ENCODE measurements at places on chromosomes 6 and 20. TPM values are rescaled to one million over a fixed set of nuclear protein-coding genes. Genes with fewer than 3 reads are reported as not detected.

DNA sequence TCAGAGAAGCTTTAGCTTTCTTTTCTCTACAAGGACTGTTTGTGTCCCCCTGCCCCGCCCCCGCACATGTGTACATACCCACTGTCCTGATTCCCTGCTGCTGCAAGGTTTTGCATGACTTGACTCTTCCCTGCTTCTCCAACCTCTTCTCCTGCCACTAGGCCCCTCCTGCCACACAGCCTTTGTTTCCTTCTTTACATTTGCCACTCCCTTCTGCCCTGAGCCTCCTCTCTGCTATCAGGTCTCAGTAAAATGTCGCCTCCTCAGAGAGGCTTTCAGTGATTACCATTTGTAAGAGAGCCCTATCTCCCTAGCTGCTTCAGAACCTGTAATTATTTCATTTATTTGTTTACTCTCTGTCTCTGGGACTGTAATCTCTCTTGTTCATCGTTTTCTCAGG, 56.4 kb upstream of the VSTM2L start:
- no peak for DNase-seq
- no peak overlapping the region for H3K4me3 ChIP-seq
- H3K36me3 ChIP-seq = peaks cover 5% of the 10 kb centered on the region
- no peak overlapping the region for H3K27ac ChIP-seq
- no peaks in the 10 kb centered on the region for H3K27me3 ChIP-seq

- no peak overlapping the region for H3K27ac ChIP-seq
- no peaks in the 10 kb centered on the region for H3K36me3 ChIP-seq
- H3K4me3 ChIP-seq = no peak overlapping the region
- H3K27me3 ChIP-seq = no peaks in the 10 kb centered on the region
- H3K4me1 ChIP-seq = no peaks in the 10 kb centered on the region
- no peak for DNase-seq
Observed at GRCh38 chr6:106823732-106824351, 150.7 kb downstream of the CD24 start.

- H3K27me3 ChIP-seq = no peaks in the 10 kb centered on the region
- peaks cover 8% of the 10 kb centered on the region for H3K4me1 ChIP-seq
- no peak overlapping the region for H3K4me3 ChIP-seq
- no peak overlapping the region for H3K27ac ChIP-seq
Observed at GRCh38 chr6:56683882-56684281, 41.2 kb upstream of the DST start.

Gene ACSS1
- 14.8 TPM for total RNA-seq

Gene STAU1
- 72.5 TPM for total RNA-seq

GRCh38 chr6:169725125-169726048, 1.1 kb upstream of the PHF10 start:
- peak overlapping the region; percentile 97 for H3K4me3 ChIP-seq
- H3K27ac ChIP-seq = peak overlapping the region; percentile 94
- DNase-seq = peak; percentile 69
- no peaks in the 10 kb centered on the region for H3K36me3 ChIP-seq
- no peaks in the 10 kb centered on the region for H3K4me1 ChIP-seq
- H3K27me3 ChIP-seq = no peaks in the 10 kb centered on the region

GRCh38 chr6:12580290-12580689, 136.3 kb upstream of the PHACTR1 start:
- no peaks in the 10 kb centered on the region for H3K36me3 ChIP-seq
- H3K4me3 ChIP-seq = no peak overlapping the region
- no peaks in the 10 kb centered on the region for H3K27me3 ChIP-seq
- no peaks in the 10 kb centered on the region for H3K4me1 ChIP-seq

GRCh38 chr20:50716518-50716917, 14.9 kb upstream of the PARD6B start:
- H3K27ac ChIP-seq = no peak overlapping the region
- no peaks in the 10 kb centered on the region for H3K36me3 ChIP-seq

GRCh38 chr6:163828038-163828795, 413.7 kb downstream of the QKI start:
- DNase-seq = no peak
- no peak overlapping the region for H3K27ac ChIP-seq
- H3K27me3 ChIP-seq = no peaks in the 10 kb centered on the region
- no peaks in the 10 kb centered on the region for H3K36me3 ChIP-seq
- H3K4me3 ChIP-seq = no peak overlapping the region

- peak within 1 kb of the TSS; percentile 77 for H3K4me3 ChIP-seq
- H3K27me3 ChIP-seq = no peaks in the 10 kb centered on the region
- DNase-seq = peak; percentile 100
- H3K4me1 ChIP-seq = peaks cover 5% of the 10 kb centered on the region
- no peaks in the 10 kb centered on the region for H3K36me3 ChIP-seq
- peak within 1 kb of the TSS; percentile 100 for H3K27ac ChIP-seq
Observed at GRCh38 chr6:136289579-136290409, at the start of gene BCLAF1. BCLAF1 (minus strand) TSS chr6:136289846; CDS start chr6:136279866, 9,980 bp downstream.

- H3K4me1 ChIP-seq = no peaks in the 10 kb centered on the region
- H3K4me3 ChIP-seq = no peak overlapping the region
- no peaks in the 10 kb centered on the region for H3K27me3 ChIP-seq
- no peaks in the 10 kb centered on the region for H3K36me3 ChIP-seq
- H3K27ac ChIP-seq = no peak overlapping the region
Observed at GRCh38 chr6:155962276-155962675, 506.6 kb upstream of the NOX3 start.

Gene BCLAF1
- 132 TPM for total RNA-seq

Data from aorta (tissue), 5 donors.